ENCODE measurements at places on chromosomes 6 and 20.
A peak's percentile ranks its signal among the peaks of the same experiment; 100 is the strongest.

DNA sequence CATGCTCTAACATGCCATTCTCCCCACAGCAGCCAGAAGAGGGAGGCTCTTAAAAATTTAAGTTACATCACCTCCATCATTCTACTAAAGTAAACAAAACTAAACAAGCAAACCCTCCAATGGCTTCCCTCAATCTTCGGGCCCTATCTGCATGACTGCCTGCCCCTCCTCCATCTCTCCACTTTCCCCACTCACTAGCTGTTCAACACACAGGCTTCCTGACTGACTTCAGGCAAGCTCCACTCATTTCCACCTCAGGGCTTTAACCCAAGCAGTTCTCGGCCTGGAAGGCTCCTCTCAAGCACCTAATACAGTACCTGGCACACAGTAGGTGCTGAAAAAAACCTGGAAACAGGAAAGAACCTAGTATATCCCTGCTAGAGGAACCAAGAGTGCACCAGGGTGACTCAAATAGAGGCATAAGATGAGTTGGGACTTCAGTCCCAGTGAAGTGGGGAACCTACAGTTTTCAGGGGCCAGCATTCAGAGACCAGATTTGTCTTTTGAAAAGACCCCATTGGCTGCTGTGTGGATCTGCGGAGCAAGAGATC is 2.8 kb downstream of the AHCY start:
- DNase-seq, result no peak

DNA sequence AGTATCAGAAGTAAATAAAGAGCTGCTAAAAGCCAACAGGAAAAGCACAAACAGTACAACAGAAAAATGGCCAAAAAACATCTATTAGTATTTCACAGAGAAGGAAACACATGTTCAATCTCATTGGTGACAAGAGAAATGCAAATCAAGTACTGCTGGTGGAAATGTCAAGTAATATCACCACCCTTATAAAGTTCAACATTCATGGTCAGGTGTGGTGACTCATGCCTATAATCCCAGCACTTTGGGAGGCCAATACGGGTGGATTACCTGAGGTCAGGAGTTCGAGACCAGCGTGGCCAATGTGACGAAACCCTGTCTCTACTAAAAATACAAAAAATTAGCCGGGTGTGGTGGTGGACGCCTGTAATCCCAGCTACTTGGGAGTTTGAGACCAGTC is 42.8 kb downstream of the ESF1 start:
- no peak for DNase-seq

DNA sequence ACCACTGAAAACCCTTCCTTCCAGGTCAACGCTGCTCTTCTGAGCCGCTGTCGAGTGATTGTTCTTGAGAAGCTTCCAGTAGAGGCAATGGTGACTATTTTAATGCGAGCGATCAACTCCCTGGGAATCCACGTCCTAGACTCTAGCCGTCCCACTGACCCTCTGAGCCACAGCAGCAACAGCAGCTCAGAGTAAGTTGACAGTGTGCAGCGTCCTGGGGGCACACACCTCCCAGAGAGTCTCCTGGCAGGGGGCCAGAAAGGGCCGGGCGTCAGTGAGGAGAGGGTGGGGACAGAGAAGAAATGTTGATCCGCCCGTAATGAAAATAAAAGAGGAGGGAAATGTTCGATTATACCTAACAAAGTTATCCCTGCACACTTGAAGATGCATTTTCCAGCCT is 5.0 kb downstream of the WRNIP1 start:
- DNase-seq, result peak; percentile 31

- DNase-seq, result no peak
Observed at GRCh38 chr6:154261688-154262397, 94.8 kb downstream of the IPCEF1 start.

DNA sequence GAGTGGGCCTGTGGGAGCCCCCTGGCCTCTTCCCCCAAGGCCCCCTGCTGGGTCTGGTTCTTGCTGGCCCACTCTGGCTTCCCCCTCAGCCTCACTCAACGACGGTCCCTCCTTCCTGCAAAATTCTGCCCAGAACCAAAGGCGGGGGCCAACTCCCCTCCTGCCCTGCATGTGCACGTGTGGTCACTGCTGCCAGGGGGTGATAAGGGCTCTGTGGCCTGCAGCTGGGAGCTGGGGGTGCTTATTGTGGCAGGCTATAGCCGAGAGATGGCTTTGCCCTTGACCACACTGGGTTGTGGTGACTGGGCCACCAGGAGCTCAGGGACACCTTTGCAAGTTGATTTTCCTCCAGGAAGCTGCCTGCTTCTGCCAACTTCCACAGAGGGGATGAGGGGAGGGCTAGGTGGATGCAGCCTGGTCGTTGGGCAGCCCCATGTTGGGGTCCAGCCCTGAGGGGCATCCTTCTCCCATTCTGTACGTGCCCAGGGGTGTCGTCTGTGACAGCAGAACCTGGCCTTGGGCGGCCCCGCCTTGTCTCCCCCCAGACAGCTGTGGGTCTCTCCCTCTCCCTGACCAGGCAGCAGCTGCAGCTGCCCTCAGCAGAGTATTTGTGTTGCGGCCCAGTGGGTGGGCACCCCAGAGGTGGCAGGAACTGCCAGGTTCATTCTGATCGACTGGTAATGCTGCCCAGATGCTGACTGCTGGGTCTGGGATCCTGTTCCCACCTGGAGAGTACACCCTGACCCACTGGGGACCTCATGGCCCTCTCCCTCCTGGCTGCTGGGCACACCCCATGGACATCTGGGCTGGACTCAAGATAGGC is 5.6 kb downstream of the TCEA2 start:
- DNase-seq, result no peak

DNA sequence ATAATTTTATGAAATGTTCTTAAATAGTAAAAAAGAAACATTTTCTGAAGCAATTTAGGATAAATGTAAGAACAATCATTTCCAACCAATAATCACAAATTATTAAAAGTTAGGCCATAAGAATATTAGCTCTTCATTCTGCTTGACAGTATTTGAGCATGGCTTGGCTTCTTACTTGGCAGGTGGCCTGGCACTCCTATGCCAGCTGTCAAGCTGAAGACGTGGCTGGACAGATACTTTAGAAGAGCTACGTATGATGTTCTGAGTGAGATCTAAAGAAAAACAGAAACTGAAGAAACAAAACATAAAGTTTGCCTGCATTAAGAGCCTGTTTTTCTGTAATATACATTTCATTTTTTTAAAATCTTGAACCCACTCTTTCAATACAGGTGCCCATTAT is 438.9 kb downstream of the GRIK2 start:
- no peak for DNase-seq

DNA sequence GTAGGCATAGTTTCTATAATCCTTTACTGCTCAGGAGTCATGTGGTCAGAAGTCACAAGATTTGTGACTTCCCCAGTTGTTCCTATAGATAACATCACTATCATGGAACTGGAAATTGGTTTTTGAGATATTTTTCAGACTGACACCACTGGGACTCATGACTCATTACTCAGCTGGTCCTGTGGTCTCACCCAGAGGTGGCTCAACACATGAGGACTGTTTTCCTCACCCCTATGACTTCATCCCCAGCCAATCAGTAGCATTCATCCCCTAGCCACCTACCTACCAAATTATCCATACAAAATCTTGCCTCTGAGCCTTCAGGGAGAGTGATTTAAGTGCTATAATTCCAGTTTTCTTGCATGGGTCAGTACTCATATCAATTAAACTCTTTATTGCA is 1217.7 kb downstream of the EPHA7 start:
- no peak for DNase-seq

DNA sequence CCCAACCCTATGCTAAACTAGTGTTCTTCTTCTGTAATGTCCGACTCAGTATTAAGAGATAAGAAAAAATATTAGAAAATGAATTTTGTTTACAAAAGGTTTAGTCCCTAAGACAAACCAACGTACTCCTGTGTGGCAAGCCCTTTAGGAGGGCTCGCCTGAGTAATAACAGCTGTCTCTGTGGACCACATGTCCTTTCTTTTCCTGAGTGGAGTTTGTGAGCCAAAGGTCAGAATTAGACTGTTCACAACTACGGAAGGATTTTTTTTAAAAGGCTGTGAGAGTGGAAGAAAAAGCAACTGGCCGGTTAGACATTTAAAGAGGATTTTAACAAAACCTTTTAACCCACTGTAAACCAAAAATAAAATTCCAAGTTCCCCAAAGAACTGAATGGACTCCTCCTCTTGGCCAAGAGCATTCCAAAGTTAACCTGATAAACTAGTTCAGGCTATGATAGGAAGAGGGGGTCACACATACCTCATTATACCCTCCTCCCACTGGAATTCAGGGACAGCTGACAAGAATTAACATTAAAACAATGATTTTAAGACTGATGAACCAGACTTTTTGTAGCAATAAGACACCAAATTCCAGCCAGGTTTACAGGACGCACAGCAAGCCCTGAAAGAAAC is 43.5 kb downstream of the FAM184A start:
- DNase-seq, result peak; percentile 14

- DNase-seq, result no peak
Observed at GRCh38 chr6:162671580-162672165, 55.9 kb downstream of the PRKN start.

DNA sequence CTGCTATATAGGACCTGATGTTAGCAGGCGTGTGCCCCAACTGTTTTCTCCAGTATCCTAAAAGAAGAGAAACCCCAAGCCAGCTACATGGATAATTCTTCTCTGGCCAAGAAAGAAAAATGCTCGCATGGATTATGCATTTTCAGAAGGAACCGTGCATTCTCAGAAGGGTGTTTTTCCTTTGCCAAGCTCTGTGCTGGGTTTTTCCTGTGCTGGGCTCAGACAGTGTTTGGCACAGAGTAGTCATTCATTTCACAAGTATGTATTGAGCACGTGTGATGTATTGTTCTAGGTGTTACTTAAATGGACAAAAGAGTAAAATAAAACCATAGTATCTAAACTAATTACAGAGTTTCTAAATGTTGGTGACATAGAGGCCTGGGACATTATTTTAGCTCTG is 62.7 kb upstream of the ZNF133 start:
- DNase-seq, result no peak

DNA sequence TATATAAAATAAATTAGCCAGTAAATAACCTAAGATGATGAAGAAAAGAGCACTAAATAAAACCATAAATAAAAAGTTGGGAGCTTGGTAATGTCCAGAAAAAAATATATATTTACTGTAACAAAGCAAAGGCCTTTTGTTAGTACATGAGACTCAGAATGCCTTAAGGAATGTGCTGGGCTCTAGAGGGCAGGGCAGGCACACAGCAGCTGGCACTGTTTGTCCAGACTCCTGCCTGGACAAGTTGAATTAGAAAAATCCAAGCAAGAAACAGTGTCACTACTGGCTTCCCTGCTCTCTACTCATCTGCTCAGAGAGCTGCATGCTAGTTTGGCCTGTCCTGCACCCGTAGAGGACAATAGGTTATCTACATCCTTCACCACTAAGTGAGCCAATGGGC is 8.8 kb downstream of the DEFB129 start:
- no peak for DNase-seq

GRCh38 chr6:136745300-136745699 is 47.0 kb downstream of the MAP3K5 start:
- no peak for DNase-seq

GRCh38 chr6:168049706-168050224 is 29.2 kb downstream of the FRMD1 start:
- no peak for DNase-seq

DNA sequence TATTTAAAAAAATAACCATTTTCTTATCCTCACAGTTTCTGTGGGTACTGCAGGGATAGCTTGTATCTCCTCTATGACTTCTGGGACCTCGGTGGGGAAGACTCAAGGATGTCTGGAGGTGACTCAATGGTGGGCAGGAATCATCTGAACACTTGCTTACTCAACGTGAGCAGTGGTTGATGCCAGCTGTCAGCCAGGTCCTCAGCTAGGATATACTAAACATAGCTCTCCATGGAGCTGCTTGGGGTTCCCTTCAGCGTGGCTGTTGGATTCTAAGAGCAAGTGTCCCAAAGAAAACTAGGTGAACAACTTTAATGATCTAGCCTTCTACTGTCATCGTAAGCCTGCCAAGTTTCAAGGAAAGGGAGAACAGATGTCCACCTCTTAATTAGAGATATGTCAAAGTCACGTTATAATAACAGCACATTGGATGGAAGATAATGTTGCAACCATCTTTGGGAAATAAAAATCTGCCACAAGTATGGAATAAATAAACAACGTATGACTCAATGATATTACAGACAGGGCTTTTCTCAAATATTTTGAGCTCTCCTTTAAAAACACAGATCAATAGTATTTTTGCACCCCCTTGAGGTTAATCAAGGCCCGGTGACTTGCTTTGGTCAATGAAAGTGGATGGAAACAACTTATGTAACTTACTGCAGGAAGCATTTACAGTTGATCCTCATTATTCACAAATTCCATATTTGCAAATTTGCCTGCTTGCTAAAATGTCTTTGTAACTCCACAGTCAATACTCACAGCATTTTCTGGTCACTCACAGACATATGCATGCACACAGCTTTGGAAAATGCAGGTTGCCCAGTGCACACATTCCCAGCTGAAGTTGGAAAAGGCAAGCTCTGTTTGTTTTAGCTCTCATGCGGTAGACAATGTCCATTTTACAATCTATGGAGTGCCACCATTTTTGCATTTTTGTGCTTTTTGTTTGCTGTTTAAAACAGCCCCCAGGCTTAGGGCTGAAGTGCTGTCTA is 6.6 kb upstream of the HEBP2 start:
- no peak for DNase-seq

GRCh38 chr6:135941275-135942025 is 89.9 kb downstream of the PDE7B start:
- no peak for DNase-seq

DNA sequence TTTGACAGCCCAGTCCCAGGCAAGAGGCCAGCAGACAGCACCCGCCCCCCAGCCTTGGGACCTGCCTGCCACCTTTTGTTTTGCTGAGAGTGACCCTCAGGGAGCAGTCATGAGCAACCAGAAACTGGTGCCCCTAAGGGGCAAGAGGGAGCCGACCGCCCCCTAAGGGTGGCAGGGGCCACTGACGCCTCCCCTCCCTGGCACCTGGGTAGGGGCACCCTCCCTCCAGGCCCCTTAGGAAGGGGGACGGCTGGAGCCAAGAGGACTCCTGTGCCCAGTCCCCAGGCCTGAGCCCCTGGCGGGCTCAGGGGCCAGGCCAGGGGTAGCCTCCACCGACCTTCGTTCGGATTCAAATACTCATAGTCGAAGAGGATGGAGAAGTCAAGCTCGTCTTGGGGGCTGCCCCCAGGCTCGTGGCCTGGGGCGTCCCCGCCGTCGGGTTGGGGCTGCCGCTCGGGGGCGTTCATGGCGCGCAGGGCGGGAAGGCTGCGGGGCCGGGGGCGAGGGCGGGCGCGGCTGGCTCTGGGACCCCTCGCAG is 417 bp downstream of the NFATC2 start:
- DNase-seq, result peak; percentile 23

- no peak for DNase-seq
Observed at GRCh38 chr6:101080597-101080996, 199.5 kb upstream of the ASCC3 start.
